NCI-H1092 (cell line): ENCODE measurements at places on chromosomes 2 and 18.
A peak's percentile ranks its signal among the peaks of the same experiment; 100 is the strongest.

DNA sequence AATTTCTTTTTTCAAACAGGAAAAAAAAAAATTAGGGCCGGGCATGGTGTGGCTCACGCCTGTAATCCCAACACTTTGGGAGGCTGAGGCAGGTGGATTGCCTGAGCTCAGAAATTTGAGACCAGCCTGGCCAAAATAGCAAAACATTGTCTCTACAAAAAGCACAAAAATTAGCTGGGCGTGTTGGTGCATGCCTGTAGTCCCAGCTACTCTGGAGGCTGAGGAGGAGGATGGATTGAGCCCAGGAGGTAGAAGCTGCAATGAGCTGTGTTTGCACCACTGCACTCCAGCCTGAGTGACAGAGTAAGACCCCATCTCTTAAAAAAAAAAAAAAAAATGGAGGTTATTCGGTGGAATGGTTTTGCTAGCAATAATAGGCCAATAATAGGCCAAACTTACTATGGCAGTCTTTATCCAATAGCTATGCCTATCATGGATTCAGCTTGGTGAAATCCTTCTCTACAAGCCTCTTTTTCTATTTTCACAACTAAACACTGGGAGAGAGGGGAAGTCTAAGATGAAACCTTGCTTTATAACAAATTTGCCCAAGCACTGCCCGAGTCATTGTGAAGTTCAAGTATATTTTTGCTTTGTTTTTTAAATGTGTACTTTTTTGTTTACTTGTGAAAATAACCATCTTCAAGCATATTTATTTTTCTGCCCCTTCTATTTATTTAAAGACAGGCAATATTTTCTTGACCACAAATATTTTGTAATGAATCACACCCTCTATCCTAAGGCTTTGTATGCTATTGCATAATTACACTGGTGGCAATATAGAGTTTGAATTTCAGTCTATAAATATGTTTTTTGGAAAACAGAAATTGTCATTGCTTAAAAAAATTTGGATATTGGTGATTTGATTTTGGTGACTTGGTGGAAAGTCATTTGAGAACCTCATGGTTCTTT lies 20.0 kb upstream of the KYNU start:
- no peak for DNase-seq

DNA sequence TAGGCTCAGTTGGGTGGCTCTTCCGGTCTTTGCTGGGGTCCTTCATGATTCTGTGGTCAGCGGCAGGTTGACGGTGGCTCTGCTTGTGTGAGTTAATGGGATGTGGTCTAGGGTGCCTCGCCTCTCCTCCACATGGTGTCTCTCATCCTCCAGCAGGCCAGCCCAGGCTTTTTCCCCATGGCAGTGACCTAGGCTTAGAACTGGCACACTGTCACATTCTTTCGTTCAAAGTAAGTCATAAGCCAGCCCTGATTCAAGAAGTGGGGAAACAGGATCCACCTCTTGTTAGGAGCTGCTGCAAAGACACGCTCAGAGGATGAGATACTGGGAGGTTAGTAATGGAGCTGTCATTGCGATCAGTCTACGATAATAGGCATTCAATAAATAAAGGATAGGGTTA lies 46.0 kb upstream of the CTIF start:
- no peak for DNase-seq

DNA sequence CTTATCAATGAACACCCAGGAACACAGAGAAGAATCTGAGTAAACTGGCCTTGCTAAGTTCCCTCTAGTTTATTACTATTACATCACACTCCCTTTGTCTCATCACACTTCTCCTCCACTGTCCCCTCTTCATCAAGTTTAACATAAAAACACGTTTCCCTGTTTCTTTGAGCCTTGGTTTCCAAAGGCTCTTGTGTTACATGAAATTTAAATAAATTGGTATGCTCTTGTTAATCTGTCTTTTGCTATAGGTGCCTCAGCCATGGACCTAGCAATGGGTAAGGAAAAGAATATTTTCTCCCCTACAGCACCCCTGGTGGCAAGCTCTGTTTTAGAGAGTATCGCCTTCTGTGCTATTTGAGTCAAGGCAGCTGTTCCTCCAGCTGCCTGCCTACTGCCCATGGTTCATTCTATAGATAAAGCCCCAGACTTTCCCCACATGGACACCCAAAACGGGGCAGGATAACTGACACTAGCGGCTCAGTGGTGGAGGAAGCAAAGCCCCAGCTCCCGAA lies 31.8 kb downstream of the TGIF1 start:
- DNase-seq = no peak

DNA sequence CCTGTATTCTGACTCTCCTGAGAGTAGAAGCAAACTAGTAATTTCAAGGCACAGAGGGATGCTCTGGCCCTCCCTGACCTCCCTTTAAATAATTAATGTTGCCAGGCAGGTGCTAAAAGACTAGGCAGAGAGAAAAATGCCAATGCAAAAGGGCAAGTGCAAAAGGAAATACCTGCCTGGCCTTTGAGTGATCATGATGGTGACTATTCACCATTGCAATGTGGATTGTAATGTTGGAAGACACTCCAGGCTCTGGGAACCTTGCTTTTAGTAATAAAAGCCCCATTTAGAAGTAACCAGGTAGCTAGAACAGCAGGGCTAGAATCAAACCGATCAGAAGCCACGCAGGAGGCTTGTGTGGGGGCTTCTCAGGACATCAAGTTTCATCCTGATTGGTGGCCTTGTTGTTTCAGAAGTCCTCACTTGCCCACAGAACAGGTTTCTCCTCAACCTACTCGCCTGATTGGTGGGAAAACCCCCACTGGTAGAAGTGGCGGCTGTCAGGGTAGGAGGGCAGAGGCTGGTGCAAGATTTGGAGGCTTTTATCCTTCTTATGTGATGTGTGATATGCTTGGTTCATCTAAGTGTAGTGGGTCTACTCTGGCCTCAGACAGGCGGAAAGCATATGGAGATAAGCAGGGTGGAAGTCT lies 16.0 kb upstream of the CHRNA1 start:
- DNase-seq = no peak

DNA sequence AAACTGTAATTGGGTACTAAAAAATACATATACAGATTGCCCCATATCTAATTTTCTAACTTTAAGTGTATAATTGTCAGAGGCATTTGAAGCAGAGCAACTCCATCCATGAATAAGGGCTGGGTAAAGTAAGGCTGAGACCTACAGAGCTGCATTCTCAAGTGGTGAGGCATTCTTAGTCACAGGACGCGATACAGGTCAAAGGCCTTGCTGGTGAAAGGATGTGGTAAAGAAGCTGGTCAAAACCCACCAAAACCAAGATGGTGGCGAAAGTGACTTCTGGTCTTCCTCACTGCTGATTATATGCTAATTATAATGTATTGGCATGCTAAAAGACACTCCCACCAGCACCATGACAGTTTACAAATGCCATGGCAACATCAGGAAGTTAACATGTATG lies 50.0 kb downstream of the SLC8A1 start:
- no peak for DNase-seq

DNA sequence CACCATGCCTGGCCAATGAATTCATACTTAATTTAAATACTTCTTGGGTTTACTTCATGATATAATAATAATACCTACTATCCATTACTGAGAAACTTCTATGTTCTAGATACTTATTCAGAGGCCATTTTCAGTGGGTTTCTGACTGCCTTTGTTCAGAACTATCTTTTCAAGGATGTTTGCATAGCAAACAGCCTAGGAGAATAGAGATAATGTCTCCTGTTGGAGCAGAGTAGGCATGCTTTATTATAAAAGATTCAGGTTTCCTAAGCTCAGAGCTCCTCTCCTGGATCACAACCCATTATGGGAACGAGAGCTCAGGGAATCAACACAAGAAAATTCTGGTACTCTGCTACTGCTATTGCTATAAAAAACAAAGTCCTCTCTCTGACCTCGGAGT lies 11.1 kb downstream of the FASTKD1 start:
- DNase-seq = no peak

DNA sequence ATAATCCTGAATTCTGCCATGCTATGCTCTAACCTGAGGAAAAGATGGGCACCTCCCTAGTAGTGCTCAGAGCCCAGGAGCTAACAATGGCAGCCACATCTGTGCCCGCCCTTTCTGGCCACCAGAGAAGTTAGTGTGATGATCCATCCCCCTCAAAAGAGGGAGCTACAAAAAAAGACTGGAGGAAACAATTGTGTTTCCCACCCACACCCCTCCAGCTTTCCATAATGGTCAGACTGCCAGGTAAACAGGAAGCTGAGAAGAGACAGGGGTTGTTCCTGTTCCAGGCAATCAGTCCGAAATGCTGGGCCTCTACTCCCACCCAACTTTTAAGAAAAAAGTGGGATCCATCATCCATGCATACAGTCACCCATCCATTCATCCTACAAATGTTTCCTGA lies 3.2 kb downstream of the TBC1D8 start:
- DNase-seq = no peak

DNA sequence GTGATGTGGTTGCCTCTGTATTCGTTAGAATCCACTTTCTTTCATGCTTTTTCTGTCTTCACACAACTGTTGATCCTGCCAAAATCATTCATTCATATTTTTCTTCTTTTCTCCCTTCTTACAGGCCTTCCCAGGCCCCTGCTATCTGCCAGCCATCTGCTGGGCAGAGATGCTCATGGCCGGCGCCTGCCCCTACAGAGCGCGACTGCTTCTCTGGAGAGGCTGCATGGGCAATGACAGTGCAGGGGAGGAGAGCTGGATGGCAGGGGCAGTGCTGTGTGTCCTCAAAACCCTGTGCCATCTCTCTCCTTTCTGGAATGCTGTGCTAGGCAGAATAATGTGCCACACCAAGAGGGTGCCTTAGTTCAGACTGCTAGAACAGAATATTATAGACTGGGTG lies 125.2 kb downstream of the INHBB start:
- no peak for DNase-seq

DNA sequence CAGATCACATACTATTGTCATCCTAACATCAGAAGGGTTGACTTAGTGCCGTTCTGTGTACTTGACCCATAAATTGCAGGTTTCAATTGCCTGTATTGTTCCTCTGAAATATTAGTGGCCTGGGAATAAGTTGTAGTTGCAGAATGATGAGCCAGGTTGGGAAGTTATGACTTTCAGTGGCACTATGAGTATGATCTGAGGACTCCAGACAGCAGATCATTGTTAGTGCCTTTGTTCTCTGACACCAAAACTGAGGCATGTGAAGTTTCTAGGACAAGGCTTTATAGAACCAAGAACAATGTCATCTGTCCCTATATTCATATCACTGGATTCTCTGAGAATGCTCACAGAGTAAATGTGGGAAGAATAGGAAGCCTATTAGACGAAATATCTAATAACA lies 403.7 kb downstream of the STK39 start:
- no peak for DNase-seq

DNA sequence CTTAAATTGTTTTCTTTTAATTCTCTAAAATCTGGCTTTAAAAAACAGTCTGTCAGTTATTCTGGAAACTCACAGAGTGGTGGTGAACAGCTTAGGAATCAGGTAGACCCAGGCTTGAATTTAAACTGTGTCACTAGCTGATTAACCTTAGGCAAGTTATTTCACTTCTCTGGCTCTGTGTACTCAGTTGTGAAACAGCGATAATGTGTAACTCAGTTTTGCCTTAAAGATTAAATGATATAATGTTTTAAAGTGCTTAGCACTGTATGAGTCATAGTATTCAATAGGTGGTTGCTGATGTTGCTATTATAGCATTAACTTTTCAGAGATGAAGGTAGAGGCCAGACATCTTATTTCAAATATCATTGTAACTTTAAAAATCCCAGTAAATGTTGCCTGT lies 40.7 kb downstream of the PKP4 start:
- DNase-seq = no peak

DNA sequence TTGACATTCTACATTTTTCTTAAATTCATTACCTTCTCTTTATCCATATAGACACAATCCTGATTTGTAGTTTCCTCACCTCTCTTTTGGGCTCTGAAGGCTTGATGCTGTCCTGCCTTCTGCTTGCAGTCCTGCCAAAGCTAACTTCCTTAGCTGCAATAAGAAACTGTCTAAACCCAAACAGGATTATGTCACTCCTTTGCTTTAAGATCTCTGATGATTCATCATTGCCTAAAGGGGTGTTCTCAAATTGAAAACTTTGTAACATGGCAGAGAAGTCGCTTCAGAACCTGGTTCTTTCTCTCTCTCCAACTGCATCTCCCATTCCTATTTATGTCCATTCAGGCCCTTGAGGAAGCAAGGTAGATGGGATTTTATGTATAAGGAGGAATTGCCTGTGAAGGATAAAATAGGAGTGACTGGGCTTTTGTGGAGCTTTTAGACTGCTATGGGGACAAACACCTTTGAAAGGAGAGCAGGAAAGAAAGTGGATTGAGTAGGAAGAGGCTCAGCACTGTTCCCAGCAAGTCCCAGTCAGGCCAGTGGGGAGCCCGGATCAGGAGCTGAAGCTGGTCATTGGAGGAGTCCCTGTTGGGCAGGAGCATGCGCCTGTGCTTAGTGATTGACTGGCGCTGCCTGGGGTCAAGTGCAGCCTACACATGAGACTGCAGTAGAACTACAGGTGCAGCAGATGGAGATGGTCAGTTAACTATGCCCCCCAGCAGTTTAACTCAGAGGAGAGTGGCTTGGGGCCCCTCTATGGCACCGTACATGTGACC lies 390.6 kb downstream of the CTNNA2 start:
- DNase-seq = no peak

GRCh38 chr2:170816504-170817092 lies at the start of gene GAD1:
Gene GAD1 (plus strand): TSS chr2:170816887. CDS start chr2:170818592, 1,705 bp downstream.
- peak; percentile 80 for DNase-seq

GRCh38 chr2:168096158-168096557 lies 151.2 kb downstream of the STK39 start:
- no peak for DNase-seq

DNA sequence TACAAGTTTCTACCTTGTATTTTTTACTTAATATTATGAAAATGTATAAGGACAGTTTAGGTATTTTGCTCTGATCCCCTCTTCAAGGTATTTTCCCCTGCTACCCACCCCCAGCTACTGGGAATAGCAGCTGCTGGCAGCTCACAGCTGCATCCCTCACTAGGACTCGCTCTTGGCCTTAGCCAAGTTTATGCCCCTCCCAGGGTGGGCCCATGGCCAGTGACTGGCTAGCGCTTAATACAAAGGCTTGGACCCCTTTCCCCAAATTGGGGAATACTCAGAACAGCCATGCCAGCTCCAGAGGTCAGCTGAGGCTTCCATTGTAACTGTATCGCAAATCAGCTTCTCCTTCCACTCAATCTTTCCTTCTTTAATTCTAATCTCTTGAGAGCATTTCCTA lies 131.3 kb downstream of the GFPT1 start:
- DNase-seq = no peak

GRCh38 chr2:100417711-100418124 lies 250 bp upstream of the CHST10 start:
- no peak for DNase-seq

DNA sequence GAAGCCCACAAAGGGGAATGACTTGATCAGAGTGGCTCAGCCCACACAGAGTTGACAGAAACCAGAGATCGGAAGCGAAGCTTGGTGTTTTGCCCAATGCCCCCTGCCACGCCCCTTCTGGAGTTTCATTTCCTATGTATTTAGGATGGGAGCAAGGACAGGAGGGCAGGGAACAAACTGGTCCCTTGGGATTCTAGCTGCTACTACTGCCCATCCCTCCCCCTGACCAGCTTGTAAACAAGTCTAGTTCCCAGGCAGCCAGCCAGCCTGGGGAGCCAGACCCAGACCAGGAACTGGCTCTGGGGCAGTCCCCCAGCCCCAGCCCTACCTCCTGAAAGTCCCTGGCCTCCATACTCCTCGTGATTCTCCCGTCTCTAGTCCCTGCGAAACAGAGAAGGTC lies 8.3 kb downstream of the WNT6 start:
- DNase-seq = no peak

- no peak for DNase-seq
These were observed 115.8 kb upstream of the CWC22 start for GRCh38 chr2:180122874-180123273.

- DNase-seq = no peak
These were observed 3.0 kb upstream of the RPL37A start for GRCh38 chr2:216495656-216496055.

GRCh38 chr2:177724398-177725287 lies 332.1 kb downstream of the AGPS start:
- peak; percentile 18 for DNase-seq
